Right ventricle myocardium superior (tissue), 1 donor: ENCODE measurements at places on chromosomes 4 and X.

GRCh38 chrX:49000636-49001035 lies 1.4 kb downstream of the GRIPAP1 start:
- DNase-seq = no peak

DNA sequence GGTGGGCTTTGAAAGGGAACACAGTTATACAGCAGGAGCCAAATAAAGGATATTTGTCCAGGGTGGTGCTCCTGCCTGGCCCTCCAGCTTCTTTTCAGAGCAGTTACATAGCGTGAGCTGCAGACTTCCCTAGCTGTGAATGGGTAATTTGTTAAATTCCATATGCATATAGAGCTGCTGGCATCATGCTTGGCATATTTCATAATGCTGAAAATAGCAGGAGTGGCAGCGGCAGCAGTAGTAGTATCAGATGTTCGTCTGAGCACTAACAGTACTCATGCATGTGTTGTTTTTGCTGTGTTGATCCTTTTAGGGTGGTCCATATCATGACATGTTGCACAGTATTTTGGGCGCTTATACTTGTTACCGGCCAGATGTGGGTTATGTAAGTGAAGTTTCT lies 33.6 kb upstream of the TADA2B start:
- no peak for DNase-seq

GRCh38 chr4:147813109-147813773 lies 81.4 kb downstream of the ARHGAP10 start:
- DNase-seq = no peak

- DNase-seq = no peak
Measured at GRCh38 chrX:46755671-46756070, 3.2 kb downstream of the SLC9A7 start.

DNA sequence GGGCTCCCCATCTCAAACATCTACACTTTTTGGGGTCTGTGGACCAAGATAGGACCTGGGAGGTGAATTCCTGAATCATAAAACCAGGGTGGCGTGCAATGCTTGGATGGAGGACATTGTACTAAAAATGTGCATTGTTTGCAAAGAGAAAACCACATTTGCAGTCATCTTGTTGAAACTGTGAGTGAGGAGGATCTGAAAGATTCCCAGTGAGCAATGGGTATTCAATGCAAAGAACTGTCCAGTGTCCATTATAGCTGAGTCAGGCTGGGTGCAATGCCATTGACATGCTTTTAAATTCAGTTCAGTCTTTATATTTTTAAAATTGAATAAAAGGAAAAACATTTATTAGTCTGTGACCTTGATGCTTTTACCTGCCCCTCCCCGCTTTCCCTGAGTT lies 215.7 kb downstream of the STK32B start:
- DNase-seq = no peak

DNA sequence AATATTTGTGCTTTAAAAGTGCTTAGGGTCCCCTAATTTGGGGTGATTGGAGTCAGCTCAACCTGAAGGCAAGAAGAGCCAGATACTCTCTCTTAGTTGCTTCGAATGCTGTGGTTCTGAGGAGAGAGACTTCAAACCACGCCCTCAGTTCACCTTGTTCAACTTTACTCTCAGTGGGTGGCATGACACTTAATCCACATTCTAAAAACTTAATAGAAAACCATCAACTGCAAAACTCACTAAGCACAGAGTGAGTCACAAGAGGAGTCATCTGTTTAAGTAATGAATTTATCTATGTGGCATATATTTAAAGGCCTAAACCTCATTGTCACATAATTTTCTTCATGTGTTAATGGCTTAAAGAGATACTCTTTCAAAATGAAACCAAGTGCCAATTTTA lies 99.5 kb upstream of the SLC4A4 start:
- no peak for DNase-seq

DNA sequence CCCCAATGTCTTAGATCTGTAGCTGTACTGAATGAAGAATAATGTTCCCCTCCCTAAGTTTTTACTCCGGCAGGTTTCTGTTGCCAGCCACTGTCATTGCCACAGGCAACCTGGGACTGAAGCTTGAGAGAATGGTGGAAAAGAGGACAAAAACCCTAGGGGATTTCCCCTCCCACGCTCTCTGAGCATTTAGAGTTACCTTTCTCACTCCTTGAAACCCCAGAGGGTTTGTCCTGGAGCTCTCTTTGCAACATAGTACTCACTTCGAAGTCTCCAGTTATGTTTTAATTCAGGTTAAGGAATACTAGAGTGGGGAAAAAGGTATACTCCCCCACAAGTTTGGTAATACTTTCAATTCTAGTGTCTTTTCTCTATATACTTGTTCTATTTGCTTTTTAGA lies 31.5 kb downstream of the F8 start:
- DNase-seq = no peak

DNA sequence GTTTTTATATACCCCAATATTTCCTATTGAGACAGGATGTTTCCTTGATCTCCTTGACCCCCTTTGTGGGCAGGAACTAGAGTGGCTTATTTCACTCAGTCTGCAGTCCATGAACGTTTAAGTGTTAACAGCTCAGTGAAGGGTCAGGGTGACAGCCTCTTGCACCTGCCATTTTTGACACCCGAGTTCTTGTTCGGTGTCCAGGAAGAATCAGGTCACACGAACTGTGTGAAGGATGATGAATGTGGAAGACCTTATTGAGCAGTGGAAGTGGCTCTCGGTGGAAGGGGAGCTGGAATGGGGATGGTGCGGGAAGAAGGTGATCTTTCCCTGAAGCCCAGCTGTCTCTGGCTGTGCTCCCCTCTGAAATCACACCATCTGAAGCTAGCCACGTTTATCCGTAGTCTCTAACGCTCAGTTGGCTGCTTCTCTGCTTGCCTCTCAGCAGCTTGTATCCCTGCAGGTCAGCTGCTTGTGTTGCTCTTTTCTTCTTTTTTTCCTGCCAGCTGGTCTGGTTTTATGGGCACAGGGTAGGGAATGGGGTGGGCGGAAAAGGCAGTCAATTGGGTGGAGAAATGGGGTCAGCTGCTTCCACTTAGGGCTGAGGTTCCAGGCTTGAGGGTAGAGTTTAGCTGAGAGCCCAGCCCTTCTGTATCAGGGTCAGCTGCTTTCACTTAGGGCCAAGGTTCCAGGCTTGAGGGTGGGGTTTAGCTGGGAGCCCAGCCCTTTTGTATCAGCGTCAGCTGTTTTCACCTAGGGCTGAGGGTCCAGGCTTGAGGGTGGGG lies 29.0 kb upstream of the CCNG2 start:
- no peak for DNase-seq

- no peak for DNase-seq
Measured at GRCh38 chrX:71578253-71579135, at the start of gene GCNA. TSS of gene GCNA (plus strand) at chrX:71578437. CDS start at chrX:71580822, 2,385 bp downstream.

- no peak for DNase-seq
Measured at GRCh38 chr4:17012451-17012850, 114.0 kb upstream of the LDB2 start.

DNA sequence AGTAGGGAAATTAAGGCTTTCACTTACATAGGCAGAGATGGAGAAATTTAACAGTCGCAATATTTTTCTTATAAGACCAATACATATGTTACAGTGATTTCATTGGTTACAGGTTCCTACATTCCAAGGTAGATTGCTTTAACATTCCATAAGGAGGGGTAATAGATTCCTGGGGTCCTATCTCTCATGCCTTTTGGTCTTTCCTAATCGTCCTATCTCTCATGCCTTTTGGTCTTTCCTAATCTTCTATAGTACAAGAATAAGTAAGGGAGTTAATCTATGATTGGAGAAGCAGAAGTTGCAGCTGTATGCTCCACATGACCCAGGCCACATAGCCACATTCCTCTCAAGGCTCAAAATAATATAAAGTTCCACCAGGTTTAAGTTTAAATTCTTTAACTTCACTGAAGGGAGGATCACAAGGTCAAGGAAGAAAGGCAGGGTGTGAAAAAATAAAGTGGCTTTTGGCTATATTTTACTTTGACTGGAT lies 285.0 kb upstream of the BOD1L1 start:
- DNase-seq = no peak

- DNase-seq = no peak
Measured at GRCh38 chrX:20913760-20914159, 460.5 kb upstream of the CNKSR2 start.

DNA sequence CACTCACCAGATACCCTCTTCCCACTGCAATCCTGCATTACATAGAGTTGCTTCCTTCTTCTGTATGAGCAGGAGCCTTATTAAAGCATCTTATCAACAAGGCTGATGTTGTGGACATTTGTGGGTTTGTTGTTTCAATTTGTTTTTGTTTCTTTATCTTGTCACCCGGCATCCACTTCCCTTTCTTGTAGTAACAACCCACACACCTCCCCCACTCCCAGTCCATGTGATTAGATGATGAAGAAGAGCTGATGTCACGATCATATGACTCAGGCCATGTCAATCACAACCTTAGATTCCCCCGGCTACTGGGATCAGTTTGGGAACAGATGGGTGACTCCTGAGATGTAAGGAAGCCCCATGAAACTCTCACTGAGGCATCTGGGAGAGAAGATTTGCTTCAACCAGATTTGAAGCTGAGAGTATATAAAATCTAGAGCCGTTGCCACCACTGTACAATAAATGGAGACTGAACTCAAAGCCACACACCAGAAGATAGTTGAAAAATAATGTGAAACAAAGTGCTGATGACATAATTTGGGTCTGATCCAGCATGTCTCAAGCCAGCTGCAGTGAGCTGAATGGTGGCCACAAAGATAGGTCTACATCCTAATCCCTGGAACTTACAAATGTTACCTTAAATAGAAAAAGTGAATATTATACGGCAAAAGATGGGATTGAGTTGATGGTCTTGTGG lies 34.1 kb upstream of the SRD5A3 start:
- no peak for DNase-seq

- DNase-seq = no peak
Measured at GRCh38 chr4:69710580-69710979, 49.8 kb downstream of the SULT1B1 start.

- DNase-seq = no peak
Measured at GRCh38 chr4:156038772-156039171, 85.1 kb upstream of the CTSO start.

DNA sequence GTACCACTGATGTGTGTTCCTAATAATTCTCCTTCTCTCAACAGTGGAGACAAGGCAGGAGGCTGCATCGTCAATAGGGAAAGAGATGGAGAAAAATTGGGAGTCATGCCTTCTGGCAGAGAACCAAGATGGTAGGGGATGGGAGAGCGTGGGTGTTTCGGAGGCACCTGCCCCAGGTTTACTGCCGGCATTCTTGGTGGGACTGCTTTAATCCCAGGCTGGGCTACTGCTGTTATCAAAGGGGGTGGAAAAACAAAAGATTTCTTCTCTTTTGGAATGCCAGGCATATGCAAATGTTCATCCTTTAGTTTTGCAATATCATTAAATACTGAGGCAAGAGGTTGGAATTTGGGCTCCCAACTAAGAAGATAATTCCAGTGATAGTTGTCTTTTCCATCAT lies 257.0 kb downstream of the DCHS2 start:
- no peak for DNase-seq

DNA sequence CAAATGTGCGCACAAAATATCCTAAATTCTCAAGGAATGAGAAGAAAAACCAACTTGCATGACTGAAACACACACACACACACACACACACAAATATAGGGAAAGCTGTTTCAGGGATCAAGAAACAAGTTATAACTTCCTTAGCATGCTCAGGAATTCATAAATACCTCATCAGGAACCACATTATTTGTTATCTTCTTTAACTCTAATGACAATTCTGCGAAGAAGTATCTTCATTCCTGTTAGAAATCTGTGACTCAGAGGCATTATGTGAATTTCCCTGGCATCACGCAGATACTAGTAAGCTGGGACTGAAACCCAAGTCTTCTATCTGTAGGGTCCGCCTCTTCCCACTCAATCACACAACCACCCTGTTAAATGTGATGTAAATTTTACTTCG lies 30.3 kb downstream of the TMPRSS11A start:
- no peak for DNase-seq

- DNase-seq = no peak
Measured at GRCh38 chrX:122220644-122221373, 963.3 kb upstream of the GRIA3 start.

DNA sequence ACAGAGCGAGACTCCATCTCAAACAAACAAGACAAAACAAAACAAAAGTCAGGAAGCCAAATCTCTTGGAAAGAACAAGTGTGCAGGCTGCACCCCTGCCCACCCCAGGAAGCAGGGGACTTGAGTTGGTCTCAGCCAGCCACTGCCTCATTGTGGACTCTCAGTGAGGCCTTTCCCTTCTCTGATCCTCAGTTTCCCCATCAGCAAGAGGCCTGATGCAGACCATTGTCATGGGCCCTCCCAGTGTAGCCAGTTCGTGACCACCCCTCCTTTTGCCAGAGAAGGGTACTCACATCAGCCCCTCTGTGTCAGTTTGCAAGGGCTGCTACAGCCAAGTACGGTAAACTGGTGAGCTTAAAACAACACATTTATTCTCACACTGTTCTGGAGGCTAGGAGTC lies 48.9 kb upstream of the MAMLD1 start:
- DNase-seq = no peak

- DNase-seq = no peak
Measured at GRCh38 chr4:83618991-83619645, 83.2 kb downstream of the GPAT3 start.

DNA sequence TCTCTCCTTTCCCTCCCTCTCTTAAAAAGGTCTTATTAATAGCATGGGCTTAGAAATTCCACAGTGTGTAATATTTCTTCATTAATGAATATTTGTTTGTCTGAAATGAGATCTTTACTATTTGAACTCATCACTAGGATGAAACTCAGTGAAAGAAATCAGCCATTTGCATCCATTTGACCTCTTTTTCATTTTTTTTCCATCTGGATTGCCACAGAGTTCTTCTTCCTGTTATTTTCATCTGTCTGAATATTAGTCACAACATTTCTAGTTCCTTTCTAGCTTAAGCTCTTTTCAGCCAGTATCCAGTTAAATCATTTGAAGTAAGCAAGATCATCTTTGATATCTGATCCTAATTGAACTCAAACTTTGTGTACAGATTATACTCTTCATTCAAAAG lies 69.2 kb upstream of the PLS3 start:
- DNase-seq = no peak

DNA sequence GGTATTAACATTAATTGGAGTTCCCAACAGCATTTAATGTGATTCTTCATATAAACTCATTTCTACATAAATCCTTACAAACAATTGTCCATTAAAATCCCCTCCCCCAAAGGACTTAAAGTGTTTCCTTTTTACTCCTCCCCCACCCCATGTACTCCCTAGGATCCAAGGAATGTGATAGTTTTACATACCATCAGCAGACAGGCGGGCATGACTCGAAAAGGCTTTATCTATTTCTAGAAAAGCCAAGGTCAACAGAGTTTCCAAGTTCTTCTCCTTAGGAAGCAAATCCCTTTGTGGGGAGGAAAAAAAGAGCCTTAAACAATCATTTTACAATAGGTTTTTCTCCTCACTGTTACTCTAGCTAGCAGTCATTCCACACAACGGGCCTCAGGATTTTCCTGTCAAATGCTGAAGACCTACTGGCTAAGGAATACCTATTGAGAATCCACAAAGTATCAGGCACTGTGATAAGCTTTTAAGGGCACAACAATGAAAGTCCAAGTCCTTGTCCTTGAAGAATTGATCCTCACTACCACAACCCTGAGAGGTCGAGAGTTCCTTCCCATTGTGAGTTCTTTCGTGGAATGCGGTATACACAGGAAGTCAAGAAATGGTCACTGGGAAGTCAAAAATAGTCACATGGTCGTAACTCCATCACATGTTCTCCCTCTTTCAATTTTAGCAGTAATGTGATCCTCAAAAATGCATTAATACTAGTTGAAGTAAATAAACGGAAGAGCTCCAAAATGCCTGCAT lies 7.2 kb downstream of the PPM1K start:
- DNase-seq = no peak
